ENCODE measurements at places on chromosomes 13 and 19.
A peak's percentile ranks its signal among the peaks of the same experiment; 100 is the strongest.

- peaks cover 2% of the 10 kb centered on the region for H3K4me1 ChIP-seq
- DNase-seq, result no peak
- H3K36me3 ChIP-seq, result no peaks in the 10 kb centered on the region
Measured at GRCh38 chr13:95222733-95223018, 78.6 kb downstream of the ABCC4 start.

GRCh38 chr13:49454388-49455006, 10.4 kb downstream of the SETDB2 start:
- H3K27ac ChIP-seq, result no peak overlapping the region
- DNase-seq, result no peak
- peaks cover 14% of the 10 kb centered on the region for H3K4me1 ChIP-seq
- no peak overlapping the region for H3K4me3 ChIP-seq
- peaks cover 14% of the 10 kb centered on the region for H3K36me3 ChIP-seq

- H3K4me1 ChIP-seq, result peaks cover 34% of the 10 kb centered on the region
- H3K4me3 ChIP-seq, result no peak overlapping the region
- peaks cover 5% of the 10 kb centered on the region for H3K27me3 ChIP-seq
- peak; percentile 94 for DNase-seq
- H3K36me3 ChIP-seq, result peaks cover 19% of the 10 kb centered on the region
Measured at GRCh38 chr13:29508130-29508875, 87.2 kb downstream of the SLC7A1 start.

- no peak overlapping the region for H3K27ac ChIP-seq
- H3K4me1 ChIP-seq, result peaks cover 2% of the 10 kb centered on the region
- no peak for DNase-seq
- no peaks in the 10 kb centered on the region for H3K36me3 ChIP-seq
- peaks cover 7% of the 10 kb centered on the region for H3K27me3 ChIP-seq
Measured at GRCh38 chr19:29880498-29881081, 61.4 kb upstream of the URI1 start.

GRCh38 chr13:26680123-26680450, 80.5 kb downstream of the GPR12 start:
- no peak for DNase-seq
- H3K4me3 ChIP-seq, result peak overlapping the region; percentile 55
- H3K36me3 ChIP-seq, result peaks cover 22% of the 10 kb centered on the region
- peaks cover 24% of the 10 kb centered on the region for H3K4me1 ChIP-seq
- peak overlapping the region; percentile 90 for H3K27ac ChIP-seq
- no peaks in the 10 kb centered on the region for H3K27me3 ChIP-seq

DNA sequence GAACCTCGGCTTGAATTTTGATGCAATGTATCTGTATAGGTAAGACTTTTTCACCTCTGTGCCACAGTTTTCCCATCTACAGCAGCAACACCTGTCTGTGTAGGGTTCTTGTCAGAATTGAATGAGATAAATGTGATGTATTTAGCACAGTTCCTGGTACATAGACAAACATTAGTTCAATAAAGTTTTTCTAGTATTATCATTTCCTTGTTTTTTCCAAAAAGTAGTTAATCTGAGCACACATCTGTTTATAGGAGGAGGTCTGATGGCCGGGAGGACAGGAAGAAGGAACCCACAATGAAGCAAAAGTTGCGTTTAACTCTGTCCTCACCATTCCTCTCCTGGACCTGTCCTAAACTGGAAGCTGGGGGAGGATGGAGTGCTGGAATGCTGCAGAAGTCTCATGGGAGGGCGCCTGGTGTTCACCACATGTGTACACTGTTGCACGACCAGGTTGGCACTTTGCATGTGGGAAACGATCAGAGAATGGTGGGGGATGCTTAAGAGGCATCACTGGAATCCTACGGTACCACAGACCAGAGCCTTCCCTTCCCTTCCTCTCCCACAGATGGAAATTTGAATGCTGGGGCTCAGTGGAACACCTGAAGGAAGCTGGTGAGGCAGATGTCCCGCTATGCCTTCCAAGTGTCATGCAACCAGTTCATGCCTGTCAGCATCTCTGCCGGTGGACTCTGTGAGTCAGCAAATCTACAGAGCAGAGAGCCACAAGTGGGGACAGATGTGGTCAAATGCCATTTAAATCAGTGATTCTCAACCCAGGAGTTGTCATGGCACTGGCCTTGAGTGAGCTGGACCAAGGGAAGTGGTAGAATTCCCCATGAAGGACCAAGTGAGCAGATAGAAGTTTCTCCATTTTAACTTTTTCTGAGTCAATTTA, 315.6 kb downstream of the DLEU7 start:
- H3K4me3 ChIP-seq, result no peak overlapping the region
- H3K27me3 ChIP-seq, result no peaks in the 10 kb centered on the region
- H3K27ac ChIP-seq, result no peak overlapping the region
- DNase-seq, result no peak
- H3K4me1 ChIP-seq, result peaks cover 33% of the 10 kb centered on the region

DNA sequence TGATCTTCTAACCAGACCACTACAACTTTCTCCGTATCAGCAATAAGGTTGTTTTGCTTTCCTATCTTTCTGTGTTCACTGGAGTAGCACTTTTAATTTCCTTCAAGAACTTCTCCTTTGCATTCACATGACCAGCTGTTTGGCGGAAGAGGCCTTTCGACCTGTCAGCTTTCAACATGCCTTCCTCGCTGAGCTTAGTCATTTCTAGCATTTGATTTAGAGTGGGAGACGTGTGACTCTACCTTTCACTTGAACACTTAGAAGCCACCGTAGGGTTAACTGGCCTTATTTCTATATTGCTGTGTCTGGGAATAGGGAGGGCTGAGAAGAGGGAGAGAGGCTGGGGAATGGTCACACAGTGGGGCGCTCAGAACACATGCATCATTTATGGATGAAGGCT, 104.7 kb downstream of the TUBGCP3 start:
- no peak for DNase-seq
- H3K36me3 ChIP-seq, result peaks cover 22% of the 10 kb centered on the region
- no peaks in the 10 kb centered on the region for H3K4me1 ChIP-seq

DNA sequence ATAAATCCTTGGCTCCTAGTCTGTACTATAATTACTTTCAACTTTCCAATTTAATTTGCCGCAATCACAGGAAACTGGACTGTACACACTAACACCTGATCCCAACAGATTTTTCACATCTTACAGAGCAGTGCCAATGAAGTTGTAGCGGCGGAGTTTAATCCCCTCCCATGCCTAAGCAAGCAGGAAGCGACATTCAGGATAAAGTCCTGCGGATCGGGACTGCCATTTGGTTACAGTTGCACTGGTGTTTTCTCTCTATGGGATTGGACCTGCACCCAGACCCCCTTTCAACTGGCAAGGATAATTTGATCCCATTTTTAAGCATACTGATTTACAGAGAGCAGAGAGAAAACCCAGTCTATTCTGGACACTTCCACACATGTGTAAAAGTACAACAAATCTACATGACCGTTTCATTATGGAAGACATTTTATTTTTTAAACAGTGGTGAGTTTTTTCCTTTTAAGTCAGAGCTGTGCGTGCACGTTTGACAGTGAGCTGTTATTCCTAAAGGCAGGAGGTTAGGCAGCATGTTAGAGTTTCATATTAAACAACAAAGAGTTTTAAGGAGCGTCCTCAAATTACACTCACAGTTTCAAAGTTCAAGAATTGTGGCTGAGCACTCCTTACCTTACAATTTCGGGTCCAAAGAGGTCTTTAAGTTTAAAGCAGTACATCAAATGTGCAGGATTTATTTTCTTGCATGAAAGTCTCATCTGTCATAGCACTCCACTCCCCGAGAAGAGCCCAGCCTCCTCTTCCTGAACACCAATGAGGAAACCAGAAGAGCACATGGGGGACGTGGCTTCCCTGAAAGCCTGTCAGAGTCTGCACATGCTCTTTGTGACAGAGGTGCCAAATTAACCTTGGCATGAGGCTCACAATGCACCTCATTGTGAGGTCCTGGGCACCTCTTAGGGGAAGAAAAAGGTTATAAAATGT, 141.6 kb upstream of the RFC3 start:
- no peak overlapping the region for H3K4me3 ChIP-seq
- H3K4me1 ChIP-seq, result peaks cover 13% of the 10 kb centered on the region
- H3K27ac ChIP-seq, result no peak overlapping the region
- DNase-seq, result no peak
- H3K27me3 ChIP-seq, result no peaks in the 10 kb centered on the region

DNA sequence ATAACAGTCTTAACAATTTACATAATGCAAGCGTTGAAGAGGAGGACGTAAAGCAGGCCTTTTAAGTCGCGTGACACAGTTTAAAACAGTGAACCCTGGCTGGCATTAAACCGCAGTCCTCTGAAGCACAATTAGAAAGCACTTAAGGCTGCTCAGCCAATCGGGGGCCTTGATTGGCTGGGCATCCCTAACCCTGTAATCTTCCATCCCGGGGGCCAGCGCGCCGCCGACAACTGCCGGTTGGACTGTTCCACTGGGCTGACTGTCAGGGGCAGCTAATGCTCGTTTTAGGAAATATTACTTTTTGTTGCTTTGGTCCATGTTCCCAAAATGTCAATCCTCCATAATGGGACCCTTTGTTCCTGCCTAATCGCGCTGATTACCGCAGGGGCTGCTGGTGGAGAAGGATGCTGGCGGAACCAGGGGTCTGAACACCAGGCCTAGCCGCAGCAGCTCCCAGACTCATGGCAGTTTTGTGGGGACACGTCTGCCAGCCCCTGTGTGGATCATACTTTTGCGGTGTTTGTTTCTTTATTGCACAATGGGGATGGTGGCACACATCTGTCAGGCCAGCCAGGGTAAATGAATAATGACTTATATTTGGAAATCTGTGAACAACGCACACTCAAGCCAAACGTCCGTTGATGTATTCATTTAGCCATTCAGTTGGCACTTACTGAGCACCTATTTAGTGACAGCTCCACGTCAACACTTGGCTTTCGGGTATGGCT, 127.1 kb upstream of the SPACA7 start:
- DNase-seq, result peak; percentile 60
- H3K27ac ChIP-seq, result no peak overlapping the region
- no peaks in the 10 kb centered on the region for H3K4me1 ChIP-seq
- no peak overlapping the region for H3K4me3 ChIP-seq
- H3K27me3 ChIP-seq, result no peaks in the 10 kb centered on the region
- no peaks in the 10 kb centered on the region for H3K36me3 ChIP-seq

DNA sequence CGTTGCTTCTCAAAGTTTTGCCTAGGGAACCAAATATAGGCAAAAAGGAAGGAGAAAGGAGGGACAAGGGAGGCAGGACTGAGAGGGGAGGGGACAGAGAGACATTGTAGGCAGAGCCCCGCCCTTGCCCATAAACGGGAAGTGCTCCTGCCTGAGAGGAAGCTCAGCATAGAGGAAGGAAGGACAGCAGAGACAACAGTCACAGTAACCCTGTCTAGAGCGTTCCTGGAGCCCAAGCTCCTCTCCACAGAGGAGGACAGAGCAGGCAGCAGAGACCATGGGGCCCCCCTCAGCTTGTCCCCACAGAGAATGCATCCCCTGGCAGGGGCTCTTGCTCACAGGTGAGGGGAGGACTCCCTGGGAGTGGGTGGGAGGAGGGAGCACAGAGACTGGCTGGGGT, at the start of gene CEACAM21:
Gene CEACAM21 (plus strand): TSS at position 169 of the 400 bp plus-strand sequence. CDS start 109 bp downstream, at position 278.
- no peaks in the 10 kb centered on the region for H3K36me3 ChIP-seq
- DNase-seq, result no peak
- peaks cover 23% of the 10 kb centered on the region for H3K27me3 ChIP-seq
- no peaks in the 10 kb centered on the region for H3K4me1 ChIP-seq
- no peak within 1 kb of the TSS for H3K27ac ChIP-seq
- H3K4me3 ChIP-seq, result no peak within 1 kb of the TSS

- peaks cover 20% of the 10 kb centered on the region for H3K4me1 ChIP-seq
- no peaks in the 10 kb centered on the region for H3K36me3 ChIP-seq
- no peak for DNase-seq
- H3K27ac ChIP-seq, result peak overlapping the region; percentile 38
- H3K27me3 ChIP-seq, result peaks cover 9% of the 10 kb centered on the region
Measured at GRCh38 chr13:31477961-31478360, 261.4 kb upstream of the RXFP2 start.

DNA sequence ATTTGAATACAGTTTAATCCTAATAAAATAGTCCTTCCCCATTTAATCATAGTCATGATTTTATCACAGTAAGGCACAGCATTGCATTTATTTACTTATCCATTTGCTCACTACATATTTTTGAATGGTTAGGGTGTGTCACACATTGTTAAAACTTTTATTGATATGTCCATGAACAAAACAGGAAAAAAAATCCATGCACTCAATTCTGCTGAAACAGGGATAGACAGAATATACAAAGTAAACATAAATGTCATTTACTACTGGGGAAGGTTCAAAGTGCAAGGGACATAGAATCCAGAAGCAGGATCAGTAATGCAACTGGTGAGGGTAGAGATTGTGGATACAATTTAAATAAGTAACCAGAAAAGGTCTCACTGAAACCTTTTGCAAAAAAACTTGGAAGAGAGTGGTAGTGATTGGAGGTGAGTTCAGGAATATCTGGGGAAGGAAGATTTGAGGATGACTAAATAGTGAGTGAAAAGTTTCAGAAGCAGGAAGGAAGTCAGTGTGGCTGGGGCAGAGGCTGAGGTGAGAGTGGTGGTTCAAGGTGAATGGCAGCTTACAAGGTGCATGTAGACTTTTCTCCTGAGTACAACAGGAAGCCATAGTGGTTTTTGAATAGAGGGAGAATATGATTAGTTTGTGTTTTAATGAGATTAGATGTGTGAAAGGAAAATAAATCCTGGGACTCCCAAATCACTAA, 387.2 kb upstream of the ATXN8OS start:
- H3K4me3 ChIP-seq, result no peak overlapping the region
- no peaks in the 10 kb centered on the region for H3K36me3 ChIP-seq
- H3K27ac ChIP-seq, result no peak overlapping the region

DNA sequence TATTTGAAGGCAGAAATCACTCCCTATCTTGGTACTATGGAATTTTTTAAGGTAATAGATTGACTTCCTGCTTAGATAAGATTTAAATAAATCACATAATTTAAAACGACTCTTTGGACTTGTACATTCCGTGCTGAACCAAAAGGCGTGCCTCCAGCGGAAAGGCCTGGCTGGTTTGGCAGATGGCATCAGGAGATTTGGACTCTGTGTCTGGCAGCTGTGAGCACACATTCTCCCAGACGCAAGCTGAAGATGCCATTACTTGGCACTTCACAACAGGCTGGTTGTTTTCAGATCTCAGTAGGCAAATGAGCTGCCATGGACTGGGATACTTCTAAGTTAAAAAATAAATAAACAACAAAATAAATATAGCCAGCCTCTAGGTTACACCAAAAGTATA, 104.5 kb upstream of the SLC15A1 start:
- H3K4me1 ChIP-seq, result no peaks in the 10 kb centered on the region
- H3K27me3 ChIP-seq, result no peaks in the 10 kb centered on the region
- no peak for DNase-seq
- H3K4me3 ChIP-seq, result no peak overlapping the region
- peaks cover 24% of the 10 kb centered on the region for H3K36me3 ChIP-seq

GRCh38 chr13:27868641-27869435, 51.0 kb upstream of the PDX1 start:
- H3K4me3 ChIP-seq, result no peak overlapping the region
- no peak for DNase-seq
- H3K27ac ChIP-seq, result no peak overlapping the region
- peaks cover 20% of the 10 kb centered on the region for H3K27me3 ChIP-seq
- H3K4me1 ChIP-seq, result no peaks in the 10 kb centered on the region
- no peaks in the 10 kb centered on the region for H3K36me3 ChIP-seq

DNA sequence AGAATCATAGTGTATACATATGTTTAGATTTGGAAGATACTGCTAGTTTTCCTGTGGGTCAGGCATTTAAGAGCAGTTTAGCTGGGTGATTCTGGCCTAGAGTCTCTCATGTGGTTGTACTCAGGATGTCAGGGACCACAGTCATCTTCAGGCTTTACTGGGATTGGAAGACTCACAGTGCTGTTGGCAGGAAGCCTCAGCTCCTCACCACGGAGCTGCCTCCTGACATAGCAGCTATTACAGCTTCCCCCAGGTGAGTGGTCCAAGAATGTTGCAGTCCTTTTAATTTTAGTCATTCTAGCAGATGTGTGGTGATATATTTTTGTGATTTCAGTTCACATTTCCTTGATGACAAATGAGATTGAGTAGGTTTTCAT, 16.9 kb upstream of the GPR18 start:
- DNase-seq, result no peak
- no peaks in the 10 kb centered on the region for H3K4me1 ChIP-seq
- no peak overlapping the region for H3K4me3 ChIP-seq
- H3K27me3 ChIP-seq, result no peaks in the 10 kb centered on the region
- peaks cover 3% of the 10 kb centered on the region for H3K36me3 ChIP-seq
